Activated naive CD8-positive, alpha-beta T cell treated with anti-CD3 and anti-CD28 coated beads for 36 hours (primary cell): ENCODE measurements at places on chromosomes 1 and 21. TPM values are rescaled to one million over a fixed set of nuclear protein-coding genes. Genes with fewer than 3 reads are reported as not detected.

DNA sequence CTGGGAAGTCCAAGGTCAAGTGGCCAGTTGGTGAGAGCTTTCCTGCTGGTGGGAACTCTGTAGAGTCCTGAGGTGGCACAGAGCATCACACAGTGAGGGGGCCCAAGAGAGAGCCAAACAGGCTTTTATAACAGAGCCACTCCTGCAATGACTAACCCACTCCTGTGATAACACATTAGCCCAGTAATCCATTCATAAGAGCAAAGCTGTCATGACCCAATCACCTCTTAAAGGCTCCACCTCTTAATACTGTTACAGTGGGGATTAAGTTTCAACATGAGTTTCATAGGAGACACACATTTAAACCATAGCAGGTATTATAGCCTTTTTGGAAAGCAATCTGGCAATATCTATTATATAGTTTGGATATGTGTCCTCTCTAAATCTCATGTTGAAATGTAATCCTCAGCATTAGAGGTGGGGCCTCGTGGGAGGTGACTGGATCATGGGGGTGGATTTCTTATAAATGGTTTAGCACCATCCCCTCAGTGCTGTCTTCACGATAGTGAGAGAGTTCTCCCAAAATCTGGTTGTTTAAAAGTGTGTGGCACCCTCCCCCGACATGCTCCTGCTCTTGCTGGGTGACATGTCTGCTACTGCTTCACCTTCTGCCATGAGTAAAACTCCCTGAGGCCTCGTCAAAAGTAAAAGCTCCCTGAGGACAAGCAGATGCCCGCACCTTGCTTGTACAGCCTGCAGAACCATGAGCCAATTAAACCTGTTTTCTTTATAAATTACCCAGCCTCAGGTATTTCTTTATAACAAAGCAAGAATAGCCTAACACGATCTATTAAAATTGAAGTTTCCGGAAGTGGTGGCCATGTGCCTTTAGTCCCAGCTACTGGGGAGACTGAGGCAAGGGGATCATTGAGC is 64.5 kb downstream of the CD58 start:
- peaks cover 50% of the 10 kb centered on the region for H3K4me1 ChIP-seq
- no peak for DNase-seq
- H3K36me3 ChIP-seq, result no peaks in the 10 kb centered on the region
- no peaks in the 10 kb centered on the region for H3K27me3 ChIP-seq
- H3K4me3 ChIP-seq, result no peak overlapping the region

DNA sequence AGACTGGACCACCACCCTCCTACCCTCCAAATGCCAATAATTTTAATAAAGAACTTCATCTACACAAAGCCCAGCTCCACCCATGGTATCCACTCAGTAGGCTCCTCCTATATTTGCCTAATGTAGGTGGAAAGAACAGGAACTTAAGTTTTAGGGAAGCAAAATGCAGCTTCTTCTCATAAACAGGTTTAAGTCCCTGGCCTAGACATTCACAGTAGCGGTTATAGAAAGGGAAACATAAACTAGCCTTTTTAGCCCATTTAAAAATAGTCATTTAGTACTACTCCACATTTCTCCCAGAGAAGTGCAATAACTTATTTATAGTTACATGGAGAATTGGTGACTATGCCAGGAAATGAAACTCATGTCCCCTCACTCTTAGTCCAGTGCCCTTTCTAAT is 56.6 kb upstream of the CPLANE2 start:
- DNase-seq, result no peak
- H3K27me3 ChIP-seq, result no peaks in the 10 kb centered on the region
- peaks cover 3% of the 10 kb centered on the region for H3K4me1 ChIP-seq
- H3K36me3 ChIP-seq, result peaks cover 8% of the 10 kb centered on the region
- H3K4me3 ChIP-seq, result no peak overlapping the region

SERINC2 gene
- total RNA-seq, result not detected

GRCh38 chr1:116375887-116376728 is 3.1 kb downstream of the ATP1A1 start:
- H3K4me1 ChIP-seq, result peaks cover 61% of the 10 kb centered on the region
- peak overlapping the region; percentile 98 for H3K4me3 ChIP-seq
- H3K27me3 ChIP-seq, result no peaks in the 10 kb centered on the region
- H3K36me3 ChIP-seq, result peaks cover 32% of the 10 kb centered on the region
- peak; percentile 42 for DNase-seq
- peak overlapping the region; percentile 93 for H3K27ac ChIP-seq

DNA sequence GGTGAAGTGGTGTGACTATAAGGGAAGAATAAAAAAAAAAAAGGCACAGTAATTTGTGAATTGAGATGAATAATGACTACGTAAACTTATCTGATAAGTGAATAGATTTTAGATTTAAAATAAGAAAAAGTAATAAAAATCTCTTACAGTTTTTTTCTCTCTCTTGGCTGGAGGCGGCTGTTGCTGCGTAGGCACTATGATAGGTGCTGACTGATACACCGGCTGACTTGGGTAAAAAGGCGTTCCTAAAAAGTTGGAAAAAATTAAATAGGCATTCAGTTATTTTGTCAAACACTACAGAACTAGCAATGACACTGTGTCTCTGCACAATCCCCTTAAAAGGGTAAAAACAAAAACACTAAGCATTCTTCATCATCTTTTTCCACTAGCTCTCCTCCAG is 185.7 kb upstream of the HP1BP3 start:
- no peaks in the 10 kb centered on the region for H3K27me3 ChIP-seq
- no peak overlapping the region for H3K27ac ChIP-seq
- H3K4me3 ChIP-seq, result no peak overlapping the region
- H3K36me3 ChIP-seq, result peaks cover 5% of the 10 kb centered on the region
- no peaks in the 10 kb centered on the region for H3K4me1 ChIP-seq
- DNase-seq, result no peak

GRCh38 chr1:117627546-117628130 is 21.8 kb downstream of the TENT5C start:
- peaks cover 16% of the 10 kb centered on the region for H3K36me3 ChIP-seq
- H3K27ac ChIP-seq, result no peak overlapping the region
- H3K27me3 ChIP-seq, result peaks cover 8% of the 10 kb centered on the region
- peaks cover 2% of the 10 kb centered on the region for H3K4me1 ChIP-seq

- H3K4me3 ChIP-seq, result peak overlapping the region; percentile 99
- H3K4me1 ChIP-seq, result peaks cover 39% of the 10 kb centered on the region
- peak; percentile 85 for DNase-seq
- H3K27ac ChIP-seq, result peak overlapping the region; percentile 97
- H3K27me3 ChIP-seq, result no peaks in the 10 kb centered on the region
These were observed 500 bp downstream of the FAM20B start for GRCh38 chr1:179025975-179026812.

GRCh38 chr1:115179397-115180079 is 90.2 kb upstream of the TSPAN2 start:
- H3K4me3 ChIP-seq, result no peak overlapping the region
- H3K36me3 ChIP-seq, result no peaks in the 10 kb centered on the region
- peaks cover 6% of the 10 kb centered on the region for H3K4me1 ChIP-seq
- no peak for DNase-seq
- H3K27ac ChIP-seq, result no peak overlapping the region
- H3K27me3 ChIP-seq, result no peaks in the 10 kb centered on the region

GRCh38 chr1:241666419-241666818 is 14.3 kb downstream of the WDR64 start:
- peaks cover 29% of the 10 kb centered on the region for H3K4me1 ChIP-seq
- no peak overlapping the region for H3K27ac ChIP-seq
- no peak overlapping the region for H3K4me3 ChIP-seq
- peaks cover 8% of the 10 kb centered on the region for H3K36me3 ChIP-seq
- no peaks in the 10 kb centered on the region for H3K27me3 ChIP-seq

GRCh38 chr1:41418857-41419583 is 57.8 kb downstream of the FOXO6 start:
- H3K4me3 ChIP-seq, result no peak overlapping the region
- no peaks in the 10 kb centered on the region for H3K27me3 ChIP-seq
- H3K27ac ChIP-seq, result no peak overlapping the region
- DNase-seq, result no peak

GRCh38 chr1:54312796-54313316 is 93.3 kb downstream of the SSBP3 start:
- H3K4me1 ChIP-seq, result peaks cover 60% of the 10 kb centered on the region
- peak overlapping the region; percentile 10 for H3K4me3 ChIP-seq
- no peaks in the 10 kb centered on the region for H3K27me3 ChIP-seq
- DNase-seq, result no peak

ACOT11 gene
- 1.0 TPM for total RNA-seq

GRCh38 chr1:8077602-8078001 is 51.5 kb upstream of the ERRFI1 start:
- H3K27ac ChIP-seq, result no peak overlapping the region
- DNase-seq, result no peak
- peaks cover 3% of the 10 kb centered on the region for H3K27me3 ChIP-seq
- no peaks in the 10 kb centered on the region for H3K4me1 ChIP-seq

- no peak for DNase-seq
- H3K27ac ChIP-seq, result no peak overlapping the region
- no peaks in the 10 kb centered on the region for H3K4me1 ChIP-seq
- no peak overlapping the region for H3K4me3 ChIP-seq
These were observed 67.2 kb upstream of the BARHL2 start for GRCh38 chr1:90784186-90784847.

GRCh38 chr1:15618077-15618654 is 908 bp downstream of the DDI2 start:
- peak overlapping the region; percentile 92 for H3K4me3 ChIP-seq
- H3K36me3 ChIP-seq, result peaks cover 19% of the 10 kb centered on the region
- H3K4me1 ChIP-seq, result peaks cover 45% of the 10 kb centered on the region
- H3K27ac ChIP-seq, result peak overlapping the region; percentile 95
- no peaks in the 10 kb centered on the region for H3K27me3 ChIP-seq

DNA sequence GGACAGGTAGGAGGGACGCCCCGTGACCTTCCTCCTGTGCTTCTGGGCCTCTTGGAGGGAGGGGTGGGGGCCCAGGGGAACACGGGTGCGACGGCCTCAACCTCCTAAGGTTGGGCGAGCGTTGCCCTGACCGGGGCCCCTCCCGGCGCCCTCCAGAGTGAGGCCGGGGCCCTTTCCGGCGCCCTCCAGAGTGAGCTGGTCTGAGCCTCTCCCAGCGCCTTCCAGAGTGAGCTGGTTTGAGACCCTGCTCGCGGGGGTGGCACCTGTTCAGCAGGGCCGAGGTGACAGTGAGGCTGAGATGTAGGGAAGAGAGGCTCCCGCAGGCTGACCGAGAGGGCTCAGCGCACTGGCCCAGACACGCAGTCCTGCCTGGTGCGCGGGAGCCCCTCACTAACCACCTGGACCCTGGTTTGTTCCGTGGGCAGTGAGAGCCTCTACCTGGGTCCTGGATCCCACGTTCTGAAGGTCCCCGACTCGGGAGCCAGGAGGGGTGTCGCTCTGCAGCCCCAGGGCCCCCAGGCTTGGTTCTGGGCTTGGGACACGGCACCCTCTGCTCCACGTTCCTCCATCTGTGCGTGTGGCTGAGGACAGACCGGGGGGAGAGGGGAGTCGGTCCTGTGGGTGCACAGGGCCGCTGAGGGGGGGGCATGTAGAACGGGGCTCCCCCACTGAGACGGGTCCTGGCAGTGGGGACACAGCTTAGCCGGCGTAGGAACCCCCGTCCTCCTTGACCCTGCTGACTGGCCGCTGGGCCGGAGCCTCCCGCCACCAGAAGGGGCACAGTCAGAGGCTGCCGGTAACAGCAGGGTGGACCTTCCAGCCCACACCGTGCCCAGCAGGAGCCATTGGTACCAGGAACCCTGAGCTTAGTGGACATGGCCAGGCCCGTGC is 1.4 kb downstream of the COL6A1 start:
- H3K27ac ChIP-seq, result no peak overlapping the region
- peak overlapping the region; percentile 51 for H3K4me3 ChIP-seq
- peaks cover 10% of the 10 kb centered on the region for H3K4me1 ChIP-seq
- H3K27me3 ChIP-seq, result peaks cover 7% of the 10 kb centered on the region
- peaks cover 3% of the 10 kb centered on the region for H3K36me3 ChIP-seq

GPA33 gene
- not detected for total RNA-seq

- no peak overlapping the region for H3K27ac ChIP-seq
- H3K4me1 ChIP-seq, result peaks cover 2% of the 10 kb centered on the region
- no peaks in the 10 kb centered on the region for H3K36me3 ChIP-seq
- no peak overlapping the region for H3K4me3 ChIP-seq
- no peak for DNase-seq
These were observed 151.0 kb upstream of the C1orf87 start for GRCh38 chr1:60224523-60224922.

C1QB gene
- not detected for total RNA-seq

DNA sequence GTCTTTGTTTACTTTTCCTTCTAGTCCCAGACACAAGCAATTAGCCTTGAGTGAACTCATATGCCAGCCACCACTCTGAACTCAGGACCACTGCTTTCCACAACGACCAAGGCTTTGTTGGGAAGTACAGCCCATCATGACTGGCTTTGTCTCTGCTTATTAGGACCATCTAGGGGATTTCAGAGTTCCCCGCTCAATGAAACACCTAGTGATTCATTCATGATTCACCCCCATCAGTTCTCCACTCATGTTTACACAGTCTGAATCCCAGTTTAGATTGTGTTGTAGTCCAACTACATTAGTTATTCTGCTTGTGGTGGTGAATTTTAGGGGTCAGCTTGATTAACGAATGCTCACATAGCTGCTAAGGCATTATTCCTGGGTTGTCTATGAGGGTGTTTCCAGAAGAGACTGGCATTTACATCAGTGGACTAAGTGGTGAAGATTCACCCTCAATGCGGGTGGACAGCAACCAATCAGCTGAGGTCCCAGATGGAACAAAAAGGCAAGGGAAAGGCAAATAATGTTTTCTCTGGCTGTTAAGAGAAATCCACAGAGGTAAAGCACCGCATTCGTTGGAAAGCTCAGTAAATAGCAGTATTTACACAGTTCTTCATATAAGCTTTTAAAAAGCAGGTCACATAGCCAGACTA is 122.7 kb downstream of the RGS21 start:
- no peak for DNase-seq
- no peak overlapping the region for H3K27ac ChIP-seq
- peaks cover 7% of the 10 kb centered on the region for H3K27me3 ChIP-seq
- no peaks in the 10 kb centered on the region for H3K36me3 ChIP-seq

RCC2 gene
- total RNA-seq, result 192 TPM

- H3K27me3 ChIP-seq, result peaks cover 52% of the 10 kb centered on the region
- DNase-seq, result no peak
- H3K27ac ChIP-seq, result no peak overlapping the region
- H3K4me1 ChIP-seq, result peaks cover 6% of the 10 kb centered on the region
These were observed 1.2 kb downstream of the LMOD1 start for GRCh38 chr1:201945157-201945556.

DNA sequence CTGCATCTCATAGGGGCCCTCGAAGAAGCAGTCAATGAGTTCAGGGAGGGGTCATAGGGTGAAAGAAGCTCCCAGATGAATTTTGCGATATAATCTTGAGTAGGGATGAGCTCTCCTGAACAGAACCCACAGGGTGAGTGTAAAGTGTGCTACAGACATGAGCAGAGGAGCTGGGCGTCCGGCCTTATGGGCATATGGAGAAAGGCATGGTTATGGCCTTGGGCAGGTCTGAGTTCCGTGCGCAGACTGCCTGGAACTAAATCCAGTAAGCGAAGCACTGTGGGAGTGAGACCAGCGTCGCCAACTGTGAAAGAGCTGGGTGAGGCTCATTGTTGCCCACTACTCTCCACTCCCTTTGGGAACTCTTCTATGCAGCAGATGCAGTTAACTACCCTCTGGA is 28.7 kb downstream of the NSL1 start:
- H3K27ac ChIP-seq, result no peak overlapping the region
- H3K4me1 ChIP-seq, result peaks cover 23% of the 10 kb centered on the region

- DNase-seq, result no peak
- H3K4me1 ChIP-seq, result peaks cover 24% of the 10 kb centered on the region
- peaks cover 36% of the 10 kb centered on the region for H3K36me3 ChIP-seq
These were observed 18.0 kb upstream of the PTAFR start for GRCh38 chr1:28194326-28195035.
